ENCODE measurements at places on chromosomes 7 and 10.

DNA sequence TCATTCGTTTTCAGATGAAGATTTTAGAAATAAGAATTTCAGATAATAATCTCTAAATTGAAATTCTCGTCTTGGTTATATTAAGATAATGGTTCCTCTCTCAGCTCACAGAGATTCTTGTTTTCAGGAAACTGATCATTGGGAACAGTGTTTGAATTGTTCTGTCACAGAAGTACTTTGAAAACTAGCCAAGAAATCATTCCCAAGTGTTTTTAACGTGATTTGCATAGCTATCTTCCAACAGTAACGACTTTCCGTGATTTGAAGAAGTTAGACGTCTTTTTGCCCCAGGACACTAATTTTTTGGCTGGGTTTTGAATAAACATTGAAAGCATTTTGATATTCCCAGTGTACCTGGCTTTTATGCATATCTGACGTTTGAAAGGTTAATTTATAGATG, 116.0 kb downstream of the CDCA7L start:
- no peak for DNase-seq

DNA sequence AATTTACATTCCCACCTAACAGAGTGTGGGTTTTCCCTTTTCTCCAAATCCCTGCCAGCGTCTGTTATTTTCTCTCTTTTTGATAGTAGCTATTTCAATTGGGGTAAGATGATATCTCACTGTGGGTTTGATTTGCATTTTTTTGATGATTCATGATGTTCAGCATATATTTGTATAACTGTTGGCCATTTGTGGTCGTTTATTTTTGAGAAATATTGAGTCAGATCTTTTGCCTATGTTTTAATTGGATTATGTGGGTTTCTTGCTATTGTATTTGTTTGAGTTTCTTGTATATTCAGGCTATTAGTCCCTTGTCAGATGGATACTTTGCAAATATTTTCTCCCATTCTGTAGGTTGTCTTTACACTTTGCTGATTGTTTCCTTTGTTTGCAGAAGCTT, 193.8 kb downstream of the ABCA13 start:
- no peak for DNase-seq

GRCh38 chr7:70360557-70360956, 762.3 kb downstream of the AUTS2 start:
- DNase-seq: no peak

DNA sequence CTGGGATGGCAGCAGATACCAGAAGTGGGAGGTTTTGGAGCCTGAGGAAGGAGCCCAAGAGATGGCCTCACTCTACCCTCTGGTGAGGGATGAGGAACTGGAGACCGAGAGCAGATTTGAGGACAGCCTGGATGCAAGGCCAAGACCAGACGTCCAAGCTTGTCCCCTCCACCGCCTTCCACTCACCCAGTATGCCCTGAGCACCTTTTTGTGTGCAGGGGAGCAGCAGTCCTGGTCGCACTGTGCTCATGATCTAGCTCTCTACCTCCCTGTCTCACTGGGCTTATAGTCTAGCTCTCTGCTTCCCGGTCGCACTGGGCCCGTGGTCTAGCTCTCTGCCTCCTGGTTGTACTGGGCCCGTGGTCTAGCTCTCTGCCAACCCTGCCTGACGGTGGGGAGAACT, 33.6 kb upstream of the CHST15 start:
- no peak for DNase-seq

DNA sequence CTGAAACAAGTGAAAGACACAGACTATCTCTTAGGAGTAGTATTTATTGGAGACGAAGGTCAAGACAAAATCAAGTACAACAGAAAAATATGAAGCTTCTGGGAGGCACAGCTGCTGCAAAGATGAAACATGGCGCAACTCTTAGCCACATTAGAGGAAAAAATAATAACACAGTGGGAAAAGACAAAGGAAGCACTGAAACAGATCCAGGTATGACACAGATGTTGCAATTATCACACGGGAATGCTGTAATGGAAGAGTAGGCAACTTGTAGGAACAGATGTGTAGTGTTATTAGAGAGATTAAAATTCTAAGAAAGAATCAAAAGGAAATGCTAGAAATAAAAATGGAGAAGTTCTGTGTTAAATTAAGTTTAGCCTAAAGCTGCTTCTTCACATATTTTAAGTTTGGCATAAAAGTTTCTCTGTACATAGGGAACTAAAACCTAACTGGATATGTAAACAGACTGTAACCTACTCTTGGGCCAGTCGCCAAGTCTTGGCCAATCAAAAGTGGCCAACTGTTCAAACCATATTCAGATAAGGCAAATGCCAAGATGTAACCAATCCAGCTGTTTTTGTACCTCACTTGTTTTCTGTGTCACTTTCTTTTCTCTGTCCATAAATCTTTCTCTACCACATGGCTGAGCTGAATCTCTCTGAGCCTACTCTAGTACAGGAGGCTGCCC, 1132.0 kb upstream of the LRRTM3 start:
- no peak for DNase-seq

- no peak for DNase-seq
Observed at GRCh38 chr10:46247808-46248569, 38.8 kb upstream of the ANTXRL start.

GRCh38 chr10:47256751-47257336, 43.2 kb upstream of the GDF10 start:
- no peak for DNase-seq
